ENCODE measurements at places on chromosomes 11 and 22. TPM values are rescaled to one million over a fixed set of nuclear protein-coding genes. Genes with fewer than 3 reads are reported as not detected.
A peak's percentile ranks its signal among the peaks of the same experiment; 100 is the strongest.

DNA sequence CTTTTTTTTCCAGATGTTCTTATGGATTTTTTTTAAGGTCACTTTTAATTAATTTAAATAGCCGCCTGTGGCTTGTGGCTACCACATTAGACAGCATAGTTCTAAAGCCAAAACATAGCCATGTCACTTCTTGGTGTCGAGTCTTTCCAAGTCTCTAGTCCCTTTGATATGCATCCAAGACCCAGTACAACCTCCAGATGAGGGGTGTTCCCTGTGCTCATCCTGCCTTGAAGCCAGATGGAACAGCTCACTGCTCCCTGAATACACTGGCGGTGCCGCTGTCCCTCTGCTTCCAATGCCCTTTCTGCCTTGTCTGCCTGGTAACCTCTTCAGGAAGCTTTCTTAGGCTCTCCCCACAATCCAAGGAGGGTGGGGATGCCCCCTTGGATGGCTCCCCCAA is 338.0 kb downstream of the TENM4 start:
- DNase-seq: no peak

DNA sequence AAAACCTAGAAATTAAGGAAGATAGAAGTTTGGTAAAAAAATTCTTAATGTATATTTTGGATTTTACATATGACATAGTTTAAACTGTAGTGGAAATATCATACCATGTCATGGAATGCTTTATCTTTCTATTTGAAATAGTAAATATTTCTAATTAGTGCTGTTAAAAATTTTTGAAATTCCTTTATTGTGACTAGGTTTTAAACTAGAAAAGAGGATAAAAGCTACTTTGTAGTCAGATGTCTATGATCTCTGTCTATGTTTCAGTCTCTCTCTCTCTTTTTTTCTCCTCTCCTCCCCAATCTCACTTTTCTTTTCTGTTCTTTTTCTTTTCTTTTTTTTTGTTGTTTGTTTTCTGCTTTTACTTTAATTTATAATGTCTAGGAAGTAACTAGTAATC is 226.2 kb downstream of the TMEM135 start:
- DNase-seq: no peak

The CD248 gene
- not detected for total RNA-seq

GRCh38 chr11:105969756-105970155 is 52.3 kb downstream of the MSANTD4 start:
- no peak for DNase-seq

GRCh38 chr11:63019506-63019905 is 3.9 kb upstream of the SLC22A8 start:
- no peak for DNase-seq

The LIF gene
- total RNA-seq: 24.5 TPM

The CCDC116 gene
- not detected for total RNA-seq

GRCh38 chr11:114928260-114928870 is 250.0 kb downstream of the NXPE2 start:
- peak; percentile 99 for DNase-seq

The MMP12 gene
- total RNA-seq: not detected

DNA sequence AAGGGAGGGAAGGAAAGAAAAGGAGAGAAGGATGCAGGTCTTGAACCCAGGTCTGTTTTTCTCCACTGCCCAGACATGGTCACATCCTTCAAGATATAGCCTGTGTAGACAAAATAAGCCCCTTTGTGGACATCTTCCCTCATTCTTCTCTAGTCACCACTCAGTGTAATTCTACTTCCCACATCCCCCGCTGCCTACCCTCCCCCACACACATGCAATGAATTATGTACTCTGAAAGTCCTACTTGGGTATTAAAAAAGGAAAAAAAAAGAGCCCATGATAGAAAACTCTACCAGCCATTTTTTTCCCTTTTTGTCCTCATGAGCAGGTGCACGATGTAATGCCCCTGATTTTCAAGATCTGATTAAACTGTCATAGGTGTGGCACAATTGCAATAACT is 346.0 kb downstream of the MN1 start:
- DNase-seq: no peak

DNA sequence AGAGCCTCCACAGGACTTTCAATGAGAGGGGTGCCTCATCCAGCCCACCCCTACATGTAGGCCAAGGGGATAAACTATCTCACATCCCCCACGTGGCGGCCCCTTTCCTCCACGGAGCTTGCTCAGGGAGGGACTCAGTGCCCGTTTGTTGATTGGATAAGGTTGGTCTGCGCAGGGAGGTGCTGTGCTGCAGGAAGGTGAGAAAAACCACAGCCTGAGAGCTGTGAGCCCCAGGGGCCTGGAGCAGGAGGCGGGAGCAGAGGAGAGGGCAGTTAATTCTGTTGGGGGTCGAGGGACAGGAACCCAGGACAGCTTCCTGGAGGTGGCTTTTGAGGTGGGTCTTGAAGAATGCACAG is 31.9 kb upstream of the ATXN10 start:
- no peak for DNase-seq

GRCh38 chr11:118206391-118207031 is 18.3 kb downstream of the JAML start:
- peak; percentile 50 for DNase-seq

DNA sequence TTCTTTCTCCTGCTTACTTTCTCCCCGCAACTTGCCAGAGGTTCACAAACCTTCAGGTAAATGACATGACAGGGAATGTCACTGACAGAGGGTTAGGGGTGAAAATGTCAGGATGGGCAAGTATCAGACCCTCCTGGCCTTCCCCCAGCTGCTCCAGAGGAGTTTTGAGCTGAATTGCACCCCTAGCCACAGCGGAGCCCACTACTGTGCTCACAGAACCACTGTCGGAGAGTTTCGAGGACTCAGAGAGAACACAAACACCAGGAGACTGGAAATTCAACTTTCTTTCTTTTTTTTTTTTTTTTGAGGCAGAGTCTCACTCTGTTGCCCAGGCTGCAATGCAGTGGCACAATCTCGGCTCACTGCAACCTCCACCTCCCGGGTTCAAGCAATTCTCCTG is 21.5 kb upstream of the P2RY2 start:
- DNase-seq: no peak

- DNase-seq: no peak
These were observed 87.4 kb upstream of the LRRC55 start for GRCh38 chr11:57094181-57094935.

The KRTAP5-11 gene
- total RNA-seq: not detected

GRCh38 chr11:112538534-112539280 is 278.0 kb upstream of the PLET1 start:
- DNase-seq: no peak

The LARGE1 gene
- total RNA-seq: 0.49 TPM

The AGBL2 gene
- not detected for total RNA-seq

DNA sequence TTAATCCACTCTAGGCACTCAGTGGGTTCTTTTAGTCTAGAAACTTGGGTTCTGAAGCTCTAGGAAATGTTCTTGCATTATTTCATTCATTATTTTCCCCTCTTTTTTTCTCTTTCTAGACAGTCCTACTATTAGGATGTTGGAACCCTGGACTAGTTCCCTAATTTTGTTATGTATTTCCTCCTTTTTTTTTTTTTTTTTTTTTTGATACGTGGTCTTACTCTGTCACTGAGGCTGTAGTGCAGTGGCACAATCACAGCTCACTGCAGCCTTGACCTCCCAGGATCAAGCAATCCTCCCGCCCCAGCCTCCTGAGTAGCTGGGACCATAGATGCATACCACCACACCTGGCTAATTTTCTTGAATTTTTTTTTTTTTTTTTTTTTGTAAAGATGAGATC is 9.4 kb downstream of the UPB1 start:
- DNase-seq: no peak

DNA sequence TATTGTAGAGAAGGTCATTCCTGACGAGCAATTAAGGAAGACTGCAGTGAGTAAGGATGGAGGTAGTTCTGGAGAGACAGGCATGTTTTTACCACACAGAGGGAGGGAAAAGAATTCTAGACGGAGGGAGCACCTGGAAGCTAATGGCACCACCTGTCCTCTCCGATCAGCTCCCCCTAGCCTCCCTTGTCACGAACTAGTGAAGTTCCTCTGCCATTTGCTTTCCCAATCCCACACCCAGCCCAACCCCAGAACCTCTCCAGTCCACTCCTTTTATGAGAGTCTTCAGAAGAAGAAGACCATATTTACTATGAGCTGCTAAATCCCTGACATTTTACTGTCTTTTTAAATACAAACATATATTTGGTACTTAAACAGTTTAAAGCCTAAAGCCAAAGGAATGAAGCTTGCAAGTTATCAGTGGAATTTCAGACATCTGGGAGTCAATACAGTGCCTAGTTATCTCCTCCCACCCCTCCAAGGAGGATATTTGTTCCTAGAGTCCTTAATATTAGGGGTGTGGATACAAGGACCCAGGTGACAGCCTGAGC is 46.1 kb upstream of the HSPA8 start:
- DNase-seq: no peak

All from G401 (cell line).